GM13977 (cell line): ENCODE measurements at places on chromosomes 4 and X.

DNA sequence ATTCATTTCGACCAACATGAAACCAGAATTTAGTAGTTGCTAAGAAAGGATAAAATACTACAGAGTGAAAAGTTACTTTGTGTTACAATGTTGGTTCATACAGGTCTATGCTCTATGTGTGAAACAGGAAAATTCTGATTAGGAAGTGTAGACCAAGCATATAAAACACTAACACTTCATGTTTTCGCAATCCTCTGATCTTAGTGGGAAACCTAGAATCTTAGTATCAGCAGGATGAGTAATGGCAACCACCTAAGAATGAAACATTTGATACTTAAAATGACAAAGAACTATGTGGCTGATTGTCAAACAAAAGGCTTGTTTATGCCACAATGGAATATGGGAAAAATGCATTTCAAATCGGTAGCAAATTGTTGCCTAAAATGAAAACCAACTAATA is 116.1 kb downstream of the AMMECR1 start:
- DNase-seq: no peak

DNA sequence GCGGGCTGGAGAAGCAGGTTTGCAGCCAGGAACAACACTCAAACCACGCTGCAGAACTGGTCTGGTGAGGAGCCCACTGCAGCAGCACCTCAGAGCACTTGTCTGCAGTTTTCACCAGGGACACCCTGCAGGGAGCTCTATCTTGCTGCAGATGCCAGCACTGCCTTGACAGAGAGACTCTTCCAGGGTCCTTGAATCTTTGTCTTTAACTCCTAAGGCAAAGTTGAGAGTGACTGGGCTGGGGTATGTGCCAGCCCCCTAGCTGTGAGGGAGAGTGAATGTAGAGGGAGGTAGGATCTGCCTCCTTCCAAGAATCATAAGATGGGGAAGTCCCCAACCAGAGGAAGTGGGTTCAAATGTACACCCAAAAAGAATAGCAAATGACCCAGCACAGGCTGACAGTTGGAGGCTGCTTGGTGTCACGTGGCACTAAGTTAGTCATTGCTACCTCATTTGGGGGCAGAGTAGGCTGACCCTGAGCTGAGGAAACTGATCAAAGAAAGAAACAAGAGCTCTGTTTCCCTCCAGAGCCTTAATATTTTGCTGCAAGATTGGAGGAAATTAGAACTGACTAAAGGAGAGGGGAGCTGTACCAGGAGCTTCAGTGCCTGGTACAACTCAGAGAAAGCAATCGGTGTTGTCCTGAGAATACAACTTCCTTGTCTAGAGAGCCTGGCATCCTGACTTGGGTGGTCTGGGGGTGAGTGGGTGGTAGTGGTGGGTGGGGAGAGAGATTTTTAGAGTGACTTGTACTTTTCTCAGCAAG is 28.2 kb upstream of the HUWE1 start:
- peak; percentile 30 for DNase-seq

- no peak for DNase-seq
Observed at GRCh38 chr4:73161527-73162185, 92.1 kb upstream of the COX18 start.

- no peak for DNase-seq
Observed at GRCh38 chr4:160038615-160039014, 935.7 kb downstream of the RAPGEF2 start.

GRCh38 chrX:1493877-1494510 is 41.3 kb upstream of the ASMTL start:
- peak; percentile 48 for DNase-seq

- DNase-seq: no peak
Observed at GRCh38 chr4:1582227-1582626, 101.9 kb downstream of the FAM53A start.

- no peak for DNase-seq
Observed at GRCh38 chr4:183618681-183619080, 40.3 kb downstream of the RWDD4 start.

DNA sequence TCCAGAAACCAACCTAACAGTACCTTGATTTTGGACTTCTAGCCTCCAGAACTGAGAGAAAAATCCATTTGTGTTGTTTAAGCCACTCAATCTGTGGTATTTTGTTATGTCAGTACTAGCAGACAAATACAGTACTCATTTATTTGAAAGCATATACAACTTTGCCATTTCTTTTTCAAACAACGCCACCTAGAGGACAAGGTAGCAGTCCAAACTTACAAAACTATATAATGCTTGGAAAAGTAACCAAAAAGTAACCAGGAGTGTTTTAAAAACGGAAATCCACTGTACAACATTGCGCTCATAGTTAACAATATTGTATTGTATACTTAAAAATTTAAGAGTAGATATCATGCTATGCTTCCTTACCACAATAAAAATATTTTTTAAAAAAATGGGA is 37.0 kb upstream of the FGF13 start:
- no peak for DNase-seq

DNA sequence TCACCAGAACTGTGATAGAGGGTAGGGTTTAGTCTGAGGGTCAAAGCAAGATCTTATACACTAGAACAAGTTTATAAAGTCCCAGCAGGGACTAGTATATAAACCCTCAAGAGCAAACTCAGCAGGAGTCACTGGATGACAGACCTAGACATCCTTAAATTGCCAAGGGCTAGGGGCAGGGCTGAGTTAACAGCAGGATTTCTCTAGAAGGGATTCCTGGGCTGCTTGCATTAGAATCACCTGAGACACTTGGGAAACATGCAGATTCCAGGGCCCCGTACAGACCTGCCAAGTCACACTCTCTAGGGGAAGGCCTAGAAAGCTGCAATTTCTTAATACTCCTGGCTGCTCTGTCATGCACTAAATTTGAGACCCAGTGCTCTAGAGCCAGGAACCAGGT is 6.6 kb upstream of the GPR50 start:
- DNase-seq: no peak

- no peak for DNase-seq
Observed at GRCh38 chr4:95869961-95870500, 30.1 kb downstream of the PDHA2 start.

DNA sequence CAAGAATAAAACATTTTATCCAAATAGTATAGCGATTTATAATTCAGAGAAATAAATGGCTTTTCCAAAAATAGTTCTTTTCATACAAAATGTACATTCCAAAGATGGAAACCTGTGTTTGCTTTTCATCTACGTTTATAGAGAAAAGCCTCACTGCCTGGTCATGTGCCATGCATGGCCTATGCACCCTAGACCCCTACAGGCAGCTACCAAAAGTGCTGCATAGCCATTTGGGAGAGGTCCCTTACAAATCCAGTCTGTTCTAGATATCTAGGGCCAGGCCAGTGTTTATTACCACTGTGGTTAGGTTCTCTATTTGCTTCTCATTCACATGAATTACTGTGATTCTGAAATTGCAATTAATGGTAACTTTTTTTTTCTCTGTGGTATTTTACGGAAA is 17.2 kb downstream of the HMGB2 start:
- no peak for DNase-seq

GRCh38 chr4:165328101-165328425 is 594 bp downstream of the MSMO1 start:
- DNase-seq: no peak

- DNase-seq: no peak
Observed at GRCh38 chr4:159766241-159766640, 663.4 kb downstream of the RAPGEF2 start.

DNA sequence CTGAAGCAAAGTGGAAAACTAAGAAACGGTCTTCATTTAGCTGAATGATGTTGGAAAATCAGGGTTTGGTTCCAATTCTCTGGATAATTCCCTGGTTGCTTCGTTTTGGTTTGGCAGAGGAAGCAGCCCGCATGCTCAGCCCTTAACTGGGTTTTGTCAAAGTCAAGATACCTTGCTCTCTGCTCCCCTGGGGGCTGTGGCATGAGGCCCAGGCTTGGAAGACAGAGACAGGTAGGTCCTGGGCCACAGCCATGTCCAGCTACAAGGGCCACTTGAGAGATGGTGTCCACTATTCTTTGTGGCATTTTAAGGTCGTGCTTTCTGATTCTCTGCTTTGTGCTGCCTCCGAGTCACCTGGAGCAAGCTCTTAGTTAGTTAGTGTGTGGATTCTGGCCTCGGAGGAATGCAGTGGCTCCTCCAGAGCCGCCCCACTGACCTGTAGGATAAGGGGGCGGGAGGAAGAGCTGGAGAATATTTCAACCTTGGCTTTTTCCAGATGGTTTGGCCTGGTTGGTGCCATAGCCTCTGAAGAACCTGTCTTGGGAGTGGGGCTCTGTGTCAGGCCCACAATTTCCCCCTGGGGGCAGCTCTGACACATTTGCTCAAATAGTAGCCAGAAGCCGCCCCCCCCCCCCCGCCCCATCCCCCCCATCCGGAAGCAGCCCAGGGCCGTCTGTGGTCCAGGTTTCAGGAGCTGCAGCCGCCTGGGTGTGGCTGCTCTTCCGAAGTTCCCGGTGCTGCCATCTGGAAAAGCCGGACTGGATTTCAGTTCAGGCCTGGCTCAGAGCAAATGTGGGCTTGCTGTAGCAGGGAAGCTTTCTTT is 147.1 kb downstream of the NHS start:
- DNase-seq: no peak

- DNase-seq: no peak
Observed at GRCh38 chr4:41061482-41062185, 152.7 kb downstream of the APBB2 start.

GRCh38 chr4:83223781-83224180 is 60.8 kb downstream of the COQ2 start:
- DNase-seq: no peak

GRCh38 chr4:26766141-26766540 is 94.5 kb upstream of the STIM2 start:
- DNase-seq: no peak

DNA sequence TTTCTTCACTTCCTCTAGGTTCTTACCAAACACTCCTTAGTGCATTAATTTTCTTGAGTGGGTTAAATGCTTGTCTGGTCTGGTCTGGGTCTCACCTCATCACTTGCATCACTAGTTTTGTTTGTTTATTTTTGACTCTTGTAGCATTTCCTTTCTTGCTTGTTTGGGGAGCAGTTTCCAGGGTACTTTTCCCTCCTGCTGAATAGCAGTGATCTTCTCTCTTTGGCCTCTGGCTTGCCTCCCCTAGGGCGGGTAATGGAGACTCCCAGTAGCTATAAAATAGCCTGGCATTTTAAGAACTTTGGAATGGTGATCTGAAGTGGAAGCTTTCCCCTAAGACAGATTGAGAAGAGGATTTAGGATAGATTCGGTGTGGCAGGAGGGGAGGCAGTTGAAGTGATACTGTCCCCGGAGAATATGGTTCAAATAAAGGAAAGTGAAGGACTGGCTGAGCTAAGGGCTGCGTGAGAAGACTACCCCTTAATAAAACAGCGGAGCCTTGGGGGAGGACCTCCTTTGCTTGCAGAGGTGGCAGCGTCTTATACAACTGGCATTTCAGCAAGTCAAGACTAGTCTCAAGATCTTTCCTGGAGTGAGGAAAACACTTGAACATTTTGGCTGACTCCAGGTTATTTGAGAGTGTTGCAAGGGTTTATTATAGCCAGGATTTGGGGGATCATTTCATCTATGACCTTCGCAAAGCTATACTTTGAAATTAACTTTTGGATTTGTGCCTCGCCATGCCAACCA is 190.6 kb downstream of the FRAS1 start:
- no peak for DNase-seq

- DNase-seq: no peak
Observed at GRCh38 chr4:141047228-141047884, 85.9 kb downstream of the RNF150 start.

DNA sequence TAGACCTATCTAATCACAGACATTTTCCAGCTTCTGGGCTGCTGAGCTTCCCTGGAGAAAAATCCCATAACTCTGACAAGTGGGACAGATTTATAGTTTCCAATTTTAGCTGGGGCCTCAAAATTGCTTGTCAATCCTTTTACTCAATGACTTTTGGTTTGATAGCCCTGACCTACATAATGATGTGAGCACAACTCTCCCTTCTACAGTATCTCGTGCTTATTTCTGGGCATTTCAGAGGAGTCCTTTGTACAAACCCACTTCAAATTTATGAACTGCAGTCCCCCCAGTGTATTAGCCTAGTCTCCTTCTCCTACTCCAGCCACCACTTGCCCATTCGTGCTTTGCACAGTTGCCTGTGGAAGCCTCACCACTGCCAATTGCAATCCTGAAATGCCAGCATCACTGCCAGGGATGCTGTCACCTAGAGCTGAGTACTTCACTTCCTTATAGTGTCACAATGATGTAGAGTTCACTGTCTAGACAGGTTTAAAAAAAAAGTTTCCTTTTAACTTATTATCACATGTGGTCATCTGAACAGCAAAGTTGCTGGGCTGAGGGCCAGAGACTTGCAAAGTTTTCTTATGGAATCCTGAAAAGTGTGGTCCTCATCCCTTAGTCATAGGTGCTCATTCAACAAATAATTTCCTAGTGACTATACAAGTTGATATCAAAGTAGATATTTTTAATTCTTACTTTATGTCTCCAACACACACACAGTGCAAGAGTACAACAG is 21.2 kb downstream of the TRAM1L1 start:
- no peak for DNase-seq

GRCh38 chr4:112674376-112674775 is 37.4 kb downstream of the LARP7 start:
- no peak for DNase-seq

- DNase-seq: no peak
Observed at GRCh38 chr4:118967393-118967792, 78.7 kb downstream of the SYNPO2 start.

GRCh38 chrX:155231163-155231562 is 14.9 kb downstream of the VBP1 start:
- peak; percentile 40 for DNase-seq

DNA sequence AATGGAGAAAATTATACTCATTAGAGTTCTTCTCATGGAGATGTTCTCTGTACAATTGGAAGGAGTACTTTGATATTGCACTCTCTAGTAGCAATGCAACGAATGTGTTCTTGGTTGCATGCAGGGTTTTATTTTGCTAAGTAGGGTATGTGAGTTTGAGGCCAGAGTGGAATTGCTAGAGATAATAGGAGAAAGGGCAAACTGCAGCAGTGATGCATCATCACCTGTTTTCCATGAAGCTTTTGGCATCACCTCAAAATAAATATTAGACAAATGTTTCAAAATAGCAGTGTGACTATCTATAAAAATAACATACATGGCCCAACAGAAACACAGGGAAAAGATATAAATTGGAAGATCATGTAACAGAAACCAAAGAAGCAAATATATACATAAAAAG is 93.3 kb downstream of the TIGD2 start:
- no peak for DNase-seq

DNA sequence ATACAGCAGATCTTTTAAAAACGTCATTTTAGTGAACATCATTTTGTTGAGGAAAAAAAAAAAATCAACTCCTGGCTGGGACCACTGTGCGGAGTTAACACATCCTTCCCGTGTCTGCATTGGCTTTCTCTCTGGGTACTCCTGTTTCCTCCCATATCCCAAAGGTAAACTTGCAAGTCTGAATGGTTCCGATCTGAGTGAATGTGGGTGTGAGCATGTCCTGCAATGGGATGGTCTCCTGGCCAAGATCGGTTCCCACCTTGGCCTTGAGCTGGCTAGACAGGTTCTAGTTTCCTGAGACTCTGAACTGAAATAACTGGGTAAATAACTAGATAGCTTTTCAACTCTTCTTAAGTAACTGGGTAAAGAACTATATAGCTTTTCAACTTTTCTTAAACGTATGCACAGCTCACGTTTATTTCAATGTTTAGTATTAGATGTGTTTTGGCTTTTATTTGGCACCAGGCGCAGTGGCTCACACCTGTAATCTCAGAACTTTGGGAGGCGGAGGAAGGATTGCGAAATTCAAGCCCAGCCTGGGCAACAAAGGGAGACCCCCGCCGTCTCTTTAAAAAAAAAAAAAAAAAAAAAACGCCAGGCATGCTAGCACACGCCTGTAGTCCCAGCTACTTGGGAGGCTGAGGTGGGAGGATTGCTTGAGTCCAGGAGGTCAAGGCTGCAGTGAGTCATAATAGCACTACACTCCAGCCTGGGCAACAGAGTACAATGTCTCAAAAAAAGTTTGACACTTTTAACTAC is 14.0 kb downstream of the RBMX start:
- no peak for DNase-seq
